Epithelial cell of prostate (primary cell): ENCODE measurements at places on chromosomes 1 and 21.

GRCh38 chr1:29084196-29084521 lies 39.5 kb downstream of the TMEM200B start:
- DNase-seq = no peak

- DNase-seq = no peak
Measured at GRCh38 chr1:103460511-103460910, 65.0 kb upstream of the RNPC3 start.

DNA sequence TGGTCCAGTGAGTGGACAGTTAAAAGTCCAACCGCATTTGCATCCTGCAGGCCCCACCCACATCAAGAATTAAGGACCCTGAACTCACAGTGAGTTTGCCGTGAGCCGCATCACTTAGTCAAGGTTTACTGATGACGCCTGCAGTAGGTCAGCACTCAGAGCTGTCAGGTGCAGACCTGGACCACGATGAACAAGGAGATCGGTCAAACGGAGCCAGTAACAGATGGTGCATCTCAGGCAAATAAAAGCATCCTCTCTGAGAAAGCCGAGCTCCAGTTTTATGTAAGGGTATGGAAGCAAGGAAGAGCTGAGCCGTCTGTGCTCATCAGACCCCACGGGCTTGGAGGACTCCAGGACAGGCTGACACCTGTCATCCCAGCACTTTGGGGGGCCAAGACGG lies 4.5 kb downstream of the PRDM15 start:
- DNase-seq = no peak

- DNase-seq = no peak
Measured at GRCh38 chr1:186845576-186846210, 16.9 kb downstream of the PLA2G4A start.

DNA sequence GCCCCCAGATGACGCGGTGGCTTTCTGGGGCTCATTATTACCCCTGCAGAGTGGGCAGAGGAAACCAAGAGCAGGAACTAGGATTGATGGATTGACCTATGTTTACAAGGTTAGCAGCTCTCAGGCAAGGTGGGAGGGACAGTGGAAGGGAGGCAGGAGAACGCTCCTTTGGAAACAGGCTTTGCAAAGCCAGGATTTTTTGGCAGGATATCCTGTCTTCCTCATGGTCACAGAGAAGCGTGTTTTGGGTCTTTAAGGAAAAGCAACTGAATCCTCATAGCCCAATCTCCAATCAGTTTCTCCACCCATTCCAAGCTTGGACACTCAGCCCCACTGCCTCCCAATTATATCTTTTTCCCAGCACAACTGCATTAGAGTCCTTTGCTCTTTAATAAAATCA lies 105.6 kb upstream of the SOD1 start:
- no peak for DNase-seq

DNA sequence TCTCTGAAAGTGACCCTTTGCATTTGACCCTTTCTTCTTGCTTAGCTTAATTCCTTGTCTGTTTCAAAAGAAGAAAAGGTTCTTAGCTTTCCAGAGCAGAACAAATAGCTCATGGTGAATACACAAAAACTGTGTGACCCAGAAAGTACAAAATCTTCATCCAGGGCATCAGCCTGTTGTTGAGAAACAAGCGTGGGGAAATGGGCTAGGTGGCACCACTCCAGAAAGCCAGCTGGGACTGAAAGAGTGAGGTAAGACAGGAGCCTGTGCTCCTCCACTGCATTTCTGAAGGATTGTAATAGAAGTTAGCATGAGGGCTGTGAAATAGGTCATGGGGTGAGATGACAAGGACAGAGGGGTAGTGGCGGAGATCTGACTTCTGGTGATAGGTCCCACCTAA lies 45.8 kb downstream of the CYP2J2 start:
- no peak for DNase-seq

DNA sequence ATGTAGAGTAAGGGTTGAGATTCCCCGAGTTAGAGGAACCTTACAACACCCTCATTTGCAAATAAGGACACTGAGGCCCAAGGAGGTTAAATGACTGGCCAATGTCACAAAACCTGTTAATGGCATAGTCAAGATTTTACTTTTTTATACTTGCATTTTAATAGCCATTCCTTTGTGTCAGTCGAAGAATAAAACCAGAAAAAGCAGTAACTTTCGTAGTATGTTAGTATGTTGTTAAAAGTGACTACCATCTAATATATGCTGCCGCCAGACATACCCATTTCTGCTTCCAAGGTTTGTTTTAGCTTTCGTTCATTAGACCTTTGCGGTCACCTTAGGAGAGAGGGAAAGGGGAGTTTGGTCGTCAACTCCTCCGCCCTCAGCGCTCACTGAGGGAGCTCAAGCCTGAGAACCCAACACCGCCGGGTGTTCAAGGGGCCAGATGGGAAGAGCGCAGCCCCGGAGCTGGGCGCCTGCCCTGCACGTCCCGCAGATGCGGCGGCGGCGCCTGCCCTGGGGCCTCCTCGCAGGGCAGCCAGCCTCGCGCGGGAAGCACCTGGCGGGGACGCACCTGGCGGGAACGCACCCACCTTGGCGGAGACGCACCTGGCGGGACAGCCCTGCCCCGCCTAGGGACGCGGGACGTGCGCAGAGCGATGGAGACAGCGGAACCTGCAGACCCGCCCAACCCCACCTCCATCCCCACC lies 466 bp downstream of the VPS26C start:
- DNase-seq = no peak

- no peak for DNase-seq
Measured at GRCh38 chr1:224169718-224170270, 13.2 kb upstream of the DEGS1 start.

DNA sequence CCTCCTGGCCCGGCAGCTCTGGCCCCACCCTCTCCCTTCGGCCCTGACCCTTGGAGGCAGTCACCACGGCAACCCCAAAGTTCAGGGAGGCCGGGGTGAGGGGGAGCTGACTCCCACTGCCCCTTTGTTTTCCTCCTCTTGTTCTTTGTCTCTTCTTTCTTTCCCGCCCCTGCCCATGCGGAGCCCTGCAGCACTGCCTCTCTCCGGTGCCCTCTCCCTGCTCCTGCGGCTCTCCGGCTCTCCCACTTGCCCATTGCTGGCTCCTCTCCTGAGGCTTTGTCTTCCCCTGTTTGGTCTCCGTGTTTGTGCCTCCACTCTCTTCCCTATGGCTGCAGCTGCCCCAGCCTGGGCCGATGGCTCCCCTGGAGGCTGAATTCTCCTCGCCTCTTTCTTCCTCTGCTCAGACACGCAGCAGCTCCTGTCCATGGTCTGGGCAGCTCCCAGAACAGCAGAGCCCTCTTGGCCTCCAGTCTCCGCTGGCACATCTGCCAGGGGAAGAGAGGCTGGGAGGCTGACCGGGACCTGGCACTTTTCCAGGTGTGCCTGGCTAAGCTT lies 5.8 kb downstream of the CELSR2 start:
- DNase-seq = no peak

DNA sequence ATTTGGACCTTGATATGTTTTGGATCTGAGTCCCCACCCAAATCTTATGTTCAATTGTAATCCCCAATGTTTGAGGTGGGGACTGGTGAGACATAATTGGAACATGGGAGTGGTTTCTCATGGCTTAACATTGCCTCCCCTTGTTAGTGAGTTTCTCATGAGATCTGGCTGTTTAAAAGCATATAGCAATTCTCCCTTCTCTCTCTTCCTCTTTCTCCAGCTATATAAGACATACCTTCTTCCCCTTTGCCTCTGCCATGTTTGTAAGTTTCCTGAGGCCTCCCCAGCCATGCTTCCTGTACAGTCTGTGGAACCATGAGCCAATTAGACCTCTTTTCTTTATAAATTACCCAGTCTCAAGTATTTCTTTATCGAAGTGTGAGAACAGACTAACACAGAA lies 692.4 kb downstream of the KCNT2 start:
- DNase-seq = no peak

- DNase-seq = no peak
Measured at GRCh38 chr1:101044749-101045148, 19.2 kb upstream of the DPH5 start.

DNA sequence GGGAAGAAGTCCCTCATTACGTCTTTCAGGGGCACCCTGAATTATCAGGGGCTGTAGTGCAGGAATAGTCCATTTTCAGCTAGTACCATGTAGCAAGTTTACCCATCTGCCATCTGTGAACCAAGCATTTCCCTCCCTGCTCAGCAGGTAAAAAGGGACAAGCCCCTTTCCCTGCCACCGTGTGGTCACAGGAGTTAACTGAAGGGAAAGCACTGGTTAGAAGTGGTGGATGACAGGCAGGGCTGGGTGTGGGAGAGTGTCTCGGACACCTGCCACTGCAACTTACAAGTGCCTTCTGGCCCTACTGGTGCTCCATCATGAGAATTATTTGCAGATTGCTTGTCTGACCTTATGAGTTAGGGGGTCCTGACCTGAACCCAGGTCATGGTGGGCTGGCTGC lies 32.0 kb upstream of the IGSF5 start:
- DNase-seq = no peak

GRCh38 chr1:229248821-229249817 lies 21.8 kb upstream of the RAB4A start:
- no peak for DNase-seq

GRCh38 chr1:39416609-39417008 lies 74.8 kb upstream of the BMP8A start:
- DNase-seq = no peak

GRCh38 chr1:201582705-201583442 lies 43.9 kb downstream of the NAV1 start:
- no peak for DNase-seq

GRCh38 chr1:65431111-65431705 lies 10.7 kb downstream of the LEPR start:
- DNase-seq = no peak

GRCh38 chr21:43603641-43604504 lies 55.4 kb downstream of the HSF2BP start:
- no peak for DNase-seq

GRCh38 chr21:39040494-39041110 lies 142.6 kb downstream of the PSMG1 start:
- no peak for DNase-seq

DNA sequence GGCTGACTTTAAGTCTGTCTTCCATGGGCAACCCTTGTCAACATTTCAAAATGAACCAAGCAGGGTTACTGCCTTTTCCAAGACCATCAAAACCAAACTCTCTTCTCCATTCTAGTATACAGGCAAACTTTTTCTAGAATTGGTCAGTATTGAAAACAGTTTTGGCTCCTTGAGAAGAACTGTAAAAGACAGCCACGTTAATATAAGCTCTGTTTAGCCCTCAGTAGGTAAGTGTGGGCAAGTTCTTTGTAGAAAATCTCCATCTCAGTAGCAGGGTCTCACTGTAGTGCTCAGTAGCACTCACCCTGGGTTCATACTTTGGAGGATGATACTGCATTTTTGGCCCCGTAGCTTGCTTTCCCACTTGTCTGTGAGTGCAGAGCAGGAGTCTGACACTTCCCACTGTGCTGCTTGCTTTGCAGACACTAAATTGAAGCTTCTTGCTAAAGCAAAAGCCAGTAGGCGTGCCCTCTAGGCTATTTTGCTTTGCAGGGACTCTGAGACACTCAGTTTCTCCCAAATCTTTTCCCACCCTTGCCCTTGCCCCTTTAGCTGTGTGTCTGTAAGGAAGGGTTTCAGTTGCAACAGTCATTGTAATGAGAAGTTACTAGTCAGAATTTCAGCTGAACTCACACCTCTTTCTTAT lies 34.3 kb upstream of the CACYBP start:
- DNase-seq = no peak

DNA sequence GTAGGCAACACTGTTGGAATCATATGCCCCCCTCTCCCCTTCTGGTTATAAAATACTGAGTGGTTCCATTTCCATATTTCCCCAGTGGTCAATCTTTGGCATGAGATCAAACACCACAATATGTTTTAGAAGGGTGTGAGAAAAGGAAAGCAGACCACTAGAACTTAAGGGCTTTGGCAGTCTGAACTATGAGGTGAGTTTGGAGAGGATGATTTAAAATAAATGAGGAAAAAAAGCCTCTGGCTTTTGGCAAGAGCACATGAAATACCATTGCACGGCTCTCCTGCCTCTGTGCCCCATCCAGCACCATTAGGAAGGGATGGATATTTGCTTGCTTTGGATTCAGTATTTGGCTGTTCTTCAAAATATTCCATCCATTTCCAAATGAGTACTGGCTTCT lies 339.5 kb upstream of the C1orf87 start:
- DNase-seq = no peak

- DNase-seq = no peak
Measured at GRCh38 chr1:225881959-225882693, at the start of gene TMEM63A. TMEM63A (minus strand) TSS chr1:225882380; CDS start chr1:225877580, 4,800 bp downstream.
